Left forelimb (tissue), 1 donor: ENCODE measurements at places on chromosomes 2 and 18.
A peak's percentile ranks its signal among the peaks of the same experiment; 100 is the strongest.

DNA sequence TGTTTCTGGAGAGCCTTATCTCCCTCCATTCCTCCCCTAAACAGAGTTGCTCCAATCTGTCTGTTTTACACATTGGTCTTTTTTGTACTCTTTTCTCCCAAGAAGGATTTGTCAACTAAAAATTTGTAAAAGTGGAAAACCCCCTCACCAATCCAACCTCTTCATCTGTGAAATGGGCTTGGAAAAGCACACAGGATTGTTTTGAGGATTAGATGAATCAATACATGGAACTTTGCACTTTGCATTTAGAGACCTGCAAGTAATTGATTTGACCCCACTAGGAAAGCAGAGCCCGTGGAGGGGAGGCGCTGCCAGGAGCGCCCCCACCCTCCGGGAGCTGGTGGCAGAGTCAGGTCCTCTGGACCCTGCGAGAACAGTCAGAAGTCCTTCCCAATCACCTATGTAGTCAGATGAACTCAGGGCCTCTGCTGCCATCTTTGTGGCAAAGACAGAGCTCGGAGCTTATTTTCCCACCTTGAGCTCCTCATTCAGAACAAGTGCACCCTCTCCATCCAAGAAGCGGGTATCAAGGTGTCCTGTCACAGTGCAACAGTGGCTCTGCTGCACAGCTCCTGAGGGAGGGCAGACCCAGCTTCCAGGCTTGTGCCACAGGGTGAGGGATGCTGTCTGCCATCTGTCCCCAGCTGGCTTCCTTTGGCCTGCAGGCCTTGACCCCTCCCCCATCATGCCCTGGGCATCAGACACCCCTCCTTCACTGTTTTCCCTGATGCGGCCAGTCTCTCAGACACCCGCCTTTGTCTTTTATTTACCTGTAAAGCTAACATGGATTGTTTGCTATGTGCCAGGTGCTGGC lies 1.7 kb upstream of the TMEM185B start:
- peak; percentile 47 for DNase-seq

GRCh38 chr2:216426938-216427337 lies 14.7 kb downstream of the SMARCAL1 start:
- DNase-seq: no peak

DNA sequence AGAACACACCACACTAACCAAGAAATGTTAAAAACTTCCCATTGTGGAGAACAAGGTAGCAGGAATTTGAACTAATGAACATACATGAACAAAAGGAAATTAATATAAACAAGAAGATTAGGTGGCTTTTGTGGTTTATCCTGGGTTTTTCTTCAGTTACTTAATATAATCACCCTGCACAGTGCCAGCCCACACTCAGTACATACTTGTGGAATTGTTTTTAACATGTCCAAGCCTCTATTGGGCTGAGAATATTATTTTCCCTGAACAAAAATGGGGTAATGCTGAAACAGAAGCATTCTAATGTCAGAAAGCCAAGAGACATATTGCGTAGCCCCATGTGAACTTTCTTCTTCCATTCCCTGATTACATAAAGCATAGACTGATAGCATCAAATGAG lies 202.8 kb downstream of the DNER start:
- no peak for DNase-seq

GRCh38 chr2:7819316-7819715 lies 862.5 kb upstream of the ID2 start:
- no peak for DNase-seq

DNA sequence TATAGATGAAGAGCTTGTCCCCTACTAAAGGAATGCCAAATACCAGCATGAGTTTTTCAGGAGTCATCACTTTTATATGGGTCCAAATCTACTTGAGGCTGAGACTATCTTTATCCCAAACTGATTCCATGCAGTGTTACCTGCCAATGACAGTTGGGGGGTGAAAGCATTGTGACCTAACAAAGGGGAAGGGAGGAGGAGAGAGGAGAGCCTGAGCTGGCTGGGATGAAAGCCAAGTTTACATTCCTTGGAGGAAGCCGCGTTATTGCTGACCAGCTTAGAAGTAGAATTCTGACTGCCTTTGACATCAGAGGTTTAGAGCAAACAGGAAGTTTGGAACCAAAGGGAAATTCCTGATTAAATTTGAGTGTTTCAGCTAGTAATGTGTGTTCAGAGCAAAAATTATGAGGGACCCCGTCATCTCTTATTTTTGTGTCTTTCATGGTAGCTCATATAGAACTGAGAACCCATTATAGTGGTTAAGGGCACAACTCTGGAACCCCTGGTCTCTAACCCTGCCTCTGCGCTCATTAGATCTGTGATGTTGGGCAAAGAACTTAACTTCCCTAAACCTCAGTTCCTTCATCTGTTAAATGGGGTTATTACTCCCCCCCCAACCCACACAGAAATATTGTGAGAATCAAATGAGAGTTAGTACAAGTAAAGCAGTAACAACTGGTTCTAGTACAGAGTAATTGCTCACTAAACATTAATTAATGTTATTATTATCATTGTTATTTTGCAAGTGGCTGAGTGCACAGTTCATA lies 199.3 kb upstream of the EPAS1 start:
- DNase-seq: no peak

DNA sequence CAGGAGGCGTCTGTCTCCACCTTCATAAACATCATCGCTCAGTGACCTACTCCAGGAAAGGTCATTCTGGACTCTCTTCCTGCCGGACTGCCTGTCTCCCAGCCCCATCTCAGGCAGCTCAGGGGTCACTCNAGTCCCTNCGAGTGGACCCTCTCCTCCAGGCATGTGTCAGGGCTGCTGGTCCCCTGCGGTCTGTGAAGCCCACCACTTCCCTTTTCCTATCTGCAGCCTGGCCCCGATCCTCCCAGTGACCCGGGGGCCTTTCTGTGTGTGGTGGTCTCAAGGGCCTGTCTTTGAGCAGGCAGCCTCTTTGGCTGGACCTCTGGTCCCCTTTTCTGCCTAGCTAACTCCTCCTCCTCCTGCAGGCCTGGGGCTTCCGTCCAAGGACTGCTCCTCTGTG lies 5.9 kb upstream of the PARD6G start:
- DNase-seq: no peak

GRCh38 chr2:64753399-64753798 lies 99.7 kb upstream of the SERTAD2 start:
- no peak for DNase-seq

DNA sequence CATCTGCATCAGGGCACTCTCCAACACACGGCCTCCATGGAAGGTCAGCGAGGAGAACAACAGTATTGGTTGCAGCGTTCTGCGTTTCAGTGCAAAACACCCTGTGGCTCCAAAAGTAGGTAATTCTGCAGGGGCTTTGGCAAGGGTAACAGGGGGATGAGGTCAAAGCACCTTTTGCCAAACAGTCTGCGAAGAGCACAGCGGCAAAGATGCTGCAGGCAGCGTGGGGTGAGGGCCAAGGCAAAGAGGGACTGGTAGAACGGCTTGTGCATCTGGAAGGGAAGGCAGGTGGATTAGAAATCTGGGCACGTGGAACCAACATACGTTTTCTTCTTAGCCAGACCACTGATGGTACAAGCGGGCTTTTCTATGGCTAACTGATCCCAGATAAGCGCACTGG lies 26.6 kb upstream of the GBX2 start:
- no peak for DNase-seq

GRCh38 chr2:170324640-170325046 lies 146.7 kb downstream of the MYO3B start:
- no peak for DNase-seq

- DNase-seq: no peak
Observed at GRCh38 chr2:240649331-240649730, 24.1 kb downstream of the GPR35 start.

- DNase-seq: no peak
Observed at GRCh38 chr2:161232571-161232970, 72.3 kb downstream of the TANK start.

DNA sequence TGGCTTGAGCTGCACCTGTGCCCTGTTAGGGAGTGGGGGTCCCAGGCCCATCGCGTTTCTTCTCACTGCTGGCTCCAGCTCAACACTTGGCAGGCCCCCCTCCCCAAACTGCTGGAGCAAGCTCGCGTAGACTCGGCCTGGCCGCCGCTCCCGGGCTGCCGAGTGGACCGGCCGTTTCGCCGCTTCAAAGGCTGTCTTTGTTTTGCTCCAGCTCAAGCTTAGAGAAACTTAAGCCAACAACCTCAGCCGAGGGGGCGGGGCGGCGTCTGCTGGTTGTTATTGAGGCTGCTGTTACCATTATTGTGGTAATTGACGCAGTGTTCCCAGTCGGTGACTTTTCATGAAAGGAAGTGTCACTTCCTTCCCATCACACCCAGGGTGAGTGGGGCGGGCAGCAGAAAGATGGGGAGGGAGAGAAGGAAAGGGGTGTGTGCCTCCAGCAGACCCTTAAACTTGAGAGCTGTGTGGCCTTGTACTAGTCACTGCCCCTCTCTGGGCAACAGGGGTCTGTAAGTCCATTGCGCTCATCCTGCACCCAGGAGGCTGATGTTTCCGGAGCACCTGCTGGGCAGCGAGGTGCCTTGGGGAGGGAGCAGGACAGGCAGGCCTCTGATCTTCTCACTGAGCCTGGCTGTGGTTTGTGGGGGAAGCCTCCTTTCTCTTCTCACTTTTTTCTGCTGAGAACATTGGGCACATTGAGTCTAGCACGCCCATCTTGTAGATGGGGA lies 2.1 kb downstream of the ARID5A start:
- DNase-seq: peak; percentile 67

- no peak for DNase-seq
Observed at GRCh38 chr2:193267496-193268002, 1072.8 kb upstream of the TMEFF2 start.

DNA sequence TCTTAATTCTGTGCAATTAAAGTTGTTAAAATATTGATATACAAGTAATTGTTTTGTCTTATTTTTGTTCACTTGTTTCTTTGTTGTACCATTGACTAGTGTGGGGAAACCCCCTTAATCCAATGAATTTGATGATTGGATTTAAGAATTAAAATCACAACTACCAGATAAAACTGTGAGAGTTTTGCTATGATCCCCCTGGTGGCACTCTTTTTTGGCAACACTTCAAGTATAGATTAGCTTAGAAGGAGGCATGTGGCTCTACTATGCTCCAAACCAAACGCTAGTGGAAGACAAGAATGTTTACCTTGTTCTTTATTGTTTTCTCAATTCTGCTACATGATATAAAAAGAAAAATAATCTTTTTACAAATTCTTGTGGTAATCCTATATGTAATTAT lies 477.8 kb upstream of the ETAA1 start:
- DNase-seq: no peak

DNA sequence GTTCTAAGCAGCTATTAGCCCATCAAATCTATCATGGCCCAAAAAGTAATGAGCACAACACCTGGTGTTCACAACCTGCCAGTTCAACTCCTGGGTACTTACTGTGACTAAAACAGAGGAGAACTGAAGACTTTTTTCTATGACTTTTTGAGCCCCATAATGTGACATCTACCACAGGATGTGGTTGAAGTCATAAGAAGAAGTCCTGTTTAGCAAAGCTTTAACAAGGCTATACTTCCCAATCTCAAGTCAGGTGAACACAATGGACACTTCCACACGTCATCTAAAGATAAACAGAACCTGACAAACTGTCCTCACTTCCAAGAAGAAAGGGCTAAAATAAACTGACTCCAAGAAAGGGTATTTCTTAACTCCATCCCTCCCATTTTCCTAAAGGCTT lies 138.8 kb downstream of the ATAD2B start:
- DNase-seq: no peak

DNA sequence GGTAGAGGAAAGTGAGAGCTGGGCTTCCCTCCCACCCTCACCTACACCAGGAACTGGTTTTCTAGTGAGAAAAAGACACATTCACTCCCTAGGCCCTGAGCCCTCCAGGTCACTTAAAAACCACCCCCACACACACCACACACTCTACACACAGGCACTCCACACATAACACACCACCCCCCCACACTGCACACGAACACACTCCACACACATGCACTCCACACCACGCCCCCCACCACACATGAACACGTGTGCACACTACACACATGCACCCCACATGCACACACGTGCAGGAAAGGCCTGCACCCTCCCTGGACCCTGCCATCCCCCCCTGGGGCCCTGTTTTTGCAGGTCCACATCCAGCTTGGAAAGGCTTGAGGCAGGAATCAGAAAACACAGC lies 67.6 kb downstream of the RALBP1 start:
- no peak for DNase-seq

DNA sequence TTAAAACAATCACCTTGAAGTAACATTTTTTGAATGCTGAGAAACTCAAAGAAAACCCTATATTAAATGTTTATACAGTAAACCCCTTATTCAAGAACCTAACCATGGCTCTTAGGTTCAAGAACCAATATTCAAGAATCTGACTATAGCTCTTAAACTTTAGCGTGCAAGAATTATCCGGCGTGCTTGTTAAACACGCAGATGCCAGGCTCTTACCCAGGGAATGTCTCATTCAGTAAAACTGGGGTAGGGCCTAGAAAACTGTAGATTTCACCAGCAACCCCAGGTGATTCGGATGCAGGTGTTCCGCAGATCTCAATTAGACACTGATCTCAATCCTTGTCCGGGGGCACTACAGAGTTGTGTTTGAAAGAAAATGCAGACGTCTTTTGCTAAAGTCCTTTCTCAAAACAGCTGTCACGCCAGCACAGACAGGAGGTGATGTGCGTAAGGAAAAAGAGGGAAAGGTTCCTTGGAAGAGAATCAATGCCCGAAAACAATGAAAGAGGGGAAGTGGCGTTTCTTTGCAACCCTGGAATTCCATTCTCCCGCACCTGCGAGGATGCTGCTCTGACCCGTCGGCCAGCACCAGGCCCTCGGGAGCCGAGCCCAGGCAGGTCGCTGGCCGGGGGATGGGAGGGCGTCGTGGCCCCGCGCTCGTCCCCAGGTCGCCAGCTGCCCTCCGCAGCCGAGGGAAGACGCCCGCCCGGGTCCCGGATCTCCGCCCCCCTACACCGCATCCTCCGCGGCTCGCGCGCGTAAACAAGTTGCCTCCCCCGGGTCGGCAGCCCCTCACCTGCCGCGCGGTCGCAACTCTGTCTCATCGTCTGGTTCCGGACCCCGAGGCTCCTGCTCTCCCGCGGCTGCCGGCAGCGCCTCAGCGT lies 851 bp downstream of the EIF2AK3 start:
- peak; percentile 72 for DNase-seq

DNA sequence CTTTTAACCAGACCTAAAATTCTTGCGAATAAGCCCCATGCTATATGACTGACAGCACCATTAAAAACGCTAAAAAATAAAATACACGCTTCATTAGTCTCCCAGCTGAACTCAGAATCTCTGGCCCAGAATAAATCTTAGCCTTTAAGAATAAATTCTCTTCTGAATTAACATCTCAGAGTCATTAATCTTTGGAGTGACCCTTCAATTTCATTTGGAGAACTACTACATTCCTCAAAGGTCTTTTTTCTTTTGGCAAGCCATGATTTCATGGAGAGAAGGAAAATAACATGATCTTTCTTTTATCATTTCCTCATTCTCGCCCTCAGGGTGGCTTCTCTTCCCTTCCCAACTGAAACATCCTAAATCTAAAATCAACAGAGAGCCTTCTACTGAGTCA lies 259.0 kb downstream of the AFF3 start:
- no peak for DNase-seq

GRCh38 chr2:228802181-228803071 lies 468.7 kb downstream of the PID1 start:
- no peak for DNase-seq
